ENCODE measurements at places on chromosomes 16 and 17.
A peak's percentile ranks its signal among the peaks of the same experiment; 100 is the strongest.

- no peak for DNase-seq
Observed at GRCh38 chr17:52233176-52233575, 74.7 kb upstream of the CA10 start.

DNA sequence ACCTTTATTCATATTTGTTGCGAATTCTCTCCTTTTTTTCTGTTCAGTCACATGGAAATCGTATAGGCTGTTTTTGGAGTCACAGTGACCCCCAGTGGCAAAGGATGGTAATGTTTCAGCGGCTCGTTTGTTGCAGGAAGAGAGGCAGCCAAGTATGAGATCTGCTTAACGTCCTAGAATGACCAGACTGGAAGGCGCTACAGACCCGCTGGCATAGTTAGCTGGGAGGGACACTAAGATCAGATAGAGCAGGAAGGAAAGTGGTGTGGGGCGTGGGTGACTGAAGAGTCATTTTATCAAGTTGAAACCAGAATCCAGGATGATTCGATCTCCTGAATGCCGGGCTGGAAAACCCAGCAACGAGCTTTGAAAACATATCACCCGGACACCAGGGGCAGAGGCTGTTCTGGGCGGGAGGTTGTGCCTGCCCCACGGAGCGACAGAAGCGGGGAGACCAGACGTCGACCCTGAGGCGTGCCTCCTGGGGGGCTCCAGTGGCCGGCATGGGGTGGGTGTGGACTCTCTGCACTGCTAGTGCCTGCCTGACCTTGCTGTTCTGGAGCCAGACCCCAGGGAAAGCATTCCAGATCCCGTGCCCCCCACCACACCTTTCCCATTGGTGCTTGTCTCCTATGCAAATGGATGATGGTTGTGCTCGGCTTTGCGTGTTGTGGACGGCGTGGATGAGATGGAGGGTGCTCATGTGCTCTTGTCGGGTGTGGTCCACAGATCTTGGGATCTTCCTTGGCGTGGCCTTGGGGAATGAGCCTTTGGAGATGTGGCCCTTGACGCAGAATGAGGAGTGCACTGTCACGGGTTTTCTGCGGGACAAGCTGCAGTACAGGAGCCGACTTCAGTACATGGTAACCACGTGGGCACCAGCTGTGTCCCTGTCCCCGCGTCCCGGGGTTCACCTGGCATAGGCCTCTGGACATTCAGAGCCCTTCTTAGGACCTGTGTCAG is 7.7 kb downstream of the IL34 start:
- DNase-seq: peak; percentile 76

GRCh38 chr17:18027280-18027679 is 11.7 kb downstream of the ATPAF2 start:
- no peak for DNase-seq

GRCh38 chr16:20903116-20903898 is 2.7 kb downstream of the LYRM1 start:
- no peak for DNase-seq

DNA sequence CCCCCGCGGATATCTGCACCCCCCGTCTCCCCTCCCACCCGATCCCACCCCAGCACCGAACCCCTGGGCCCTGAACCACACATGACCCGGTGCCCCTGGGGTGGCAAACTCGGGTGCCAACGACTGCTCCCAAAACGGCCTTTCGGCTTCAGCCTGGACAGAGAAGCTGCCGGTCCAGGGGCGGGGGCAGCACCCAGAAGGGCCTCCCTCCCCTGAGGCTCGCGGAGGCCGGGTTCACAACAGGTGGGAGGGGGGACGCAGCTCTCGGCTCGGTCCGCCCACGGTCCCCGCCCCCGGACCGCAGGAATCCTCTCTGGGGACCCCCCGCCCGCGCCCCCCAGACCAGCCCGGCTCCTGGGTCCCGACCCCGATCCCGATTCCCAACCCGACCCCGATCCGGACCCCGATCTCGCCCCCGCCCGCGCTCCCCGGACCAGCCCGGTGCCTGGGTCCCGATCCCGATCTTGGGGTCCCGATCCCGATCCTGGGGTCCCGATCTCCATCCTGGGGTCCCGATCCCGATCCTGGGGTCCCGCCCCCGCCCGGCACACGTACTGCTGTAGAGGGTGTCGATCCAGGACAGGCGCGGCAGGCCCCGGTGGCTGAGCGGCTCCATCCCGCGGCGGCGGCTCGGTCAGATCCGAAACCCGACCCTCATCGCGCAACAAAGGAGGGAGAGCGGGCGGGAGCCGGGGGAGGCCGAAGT is 516 bp downstream of the ABR start:
- DNase-seq: no peak

GRCh38 chr16:66274335-66275110 is 92.0 kb upstream of the CDH5 start:
- DNase-seq: peak; percentile 7

- no peak for DNase-seq
Observed at GRCh38 chr16:24552705-24553246, 13.4 kb downstream of the RBBP6 start.

- DNase-seq: no peak
Observed at GRCh38 chr17:39612291-39612894, 4.7 kb upstream of the NEUROD2 start.

GRCh38 chr17:83083368-83084201 is 4.2 kb downstream of the METRNL start:
- DNase-seq: no peak

DNA sequence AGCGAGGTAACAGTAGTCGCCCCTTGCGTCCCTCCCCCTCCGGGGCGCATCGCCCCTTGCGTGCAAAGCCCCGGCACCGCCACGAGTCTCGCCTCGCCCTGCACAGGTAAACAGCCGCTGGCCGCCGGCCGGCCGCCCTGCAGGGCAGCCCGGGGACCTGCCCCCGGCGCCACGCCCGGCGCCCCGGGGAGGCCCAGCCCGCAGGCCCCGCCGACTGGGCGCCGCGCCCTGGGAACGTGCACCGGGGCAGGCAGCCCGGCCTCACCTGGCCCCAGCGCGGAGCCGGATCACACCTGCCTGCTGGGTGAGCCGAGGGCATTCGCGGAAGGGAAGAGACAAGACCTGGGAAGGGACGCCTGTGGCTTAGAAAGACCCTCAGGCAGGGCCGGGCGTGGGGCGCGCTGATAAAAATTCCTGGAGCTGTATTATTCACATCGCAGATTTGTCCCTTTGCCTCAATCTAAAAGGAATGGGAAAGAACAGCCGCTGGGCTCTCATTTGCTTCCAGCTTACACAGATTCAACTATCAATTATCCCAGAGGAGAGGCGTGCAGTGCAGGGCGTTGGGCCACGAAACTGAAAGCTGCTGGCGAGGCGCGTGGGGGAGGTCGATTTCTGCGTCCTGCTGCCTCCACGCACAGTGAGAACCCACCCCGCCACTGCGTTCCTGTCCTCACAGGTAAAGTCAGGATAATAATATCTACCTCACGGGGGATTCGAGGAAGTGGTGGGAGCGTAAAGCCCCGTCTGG is 451.9 kb downstream of the SLC39A11 start:
- no peak for DNase-seq

- DNase-seq: no peak
Observed at GRCh38 chr16:75114179-75114945, 2.2 kb downstream of the LDHD start.

DNA sequence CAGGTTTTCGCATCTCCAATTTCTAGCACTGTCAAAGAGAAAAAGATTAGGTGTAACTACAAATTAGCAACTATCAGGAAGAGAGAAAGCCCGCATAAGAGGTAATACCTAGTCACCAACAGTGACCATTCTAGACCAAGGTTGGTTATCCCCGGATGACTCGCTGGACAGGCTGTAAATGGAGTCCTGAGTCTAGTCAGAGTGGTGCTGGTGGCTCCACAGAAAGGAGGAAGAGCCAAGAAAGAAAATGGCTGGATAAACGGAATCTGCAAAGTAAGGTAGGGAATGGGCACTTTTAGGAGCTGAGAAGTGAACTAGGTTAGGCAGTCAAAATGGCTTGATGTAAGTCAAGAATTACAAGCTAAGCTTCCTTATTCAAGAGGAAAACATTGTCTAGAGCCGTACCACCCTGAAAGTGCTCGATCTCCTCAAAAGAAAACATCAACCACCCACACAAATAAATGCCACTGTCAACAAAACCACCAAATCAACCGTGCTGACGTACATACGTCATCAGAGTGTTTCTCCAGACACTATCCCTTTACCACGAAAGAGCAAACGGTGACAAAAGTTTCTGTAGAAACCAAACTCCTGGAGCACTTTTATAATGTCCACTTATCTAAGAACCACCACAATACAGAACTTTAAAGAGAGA is 2.2 kb downstream of the GSPT1 start:
- DNase-seq: no peak

DNA sequence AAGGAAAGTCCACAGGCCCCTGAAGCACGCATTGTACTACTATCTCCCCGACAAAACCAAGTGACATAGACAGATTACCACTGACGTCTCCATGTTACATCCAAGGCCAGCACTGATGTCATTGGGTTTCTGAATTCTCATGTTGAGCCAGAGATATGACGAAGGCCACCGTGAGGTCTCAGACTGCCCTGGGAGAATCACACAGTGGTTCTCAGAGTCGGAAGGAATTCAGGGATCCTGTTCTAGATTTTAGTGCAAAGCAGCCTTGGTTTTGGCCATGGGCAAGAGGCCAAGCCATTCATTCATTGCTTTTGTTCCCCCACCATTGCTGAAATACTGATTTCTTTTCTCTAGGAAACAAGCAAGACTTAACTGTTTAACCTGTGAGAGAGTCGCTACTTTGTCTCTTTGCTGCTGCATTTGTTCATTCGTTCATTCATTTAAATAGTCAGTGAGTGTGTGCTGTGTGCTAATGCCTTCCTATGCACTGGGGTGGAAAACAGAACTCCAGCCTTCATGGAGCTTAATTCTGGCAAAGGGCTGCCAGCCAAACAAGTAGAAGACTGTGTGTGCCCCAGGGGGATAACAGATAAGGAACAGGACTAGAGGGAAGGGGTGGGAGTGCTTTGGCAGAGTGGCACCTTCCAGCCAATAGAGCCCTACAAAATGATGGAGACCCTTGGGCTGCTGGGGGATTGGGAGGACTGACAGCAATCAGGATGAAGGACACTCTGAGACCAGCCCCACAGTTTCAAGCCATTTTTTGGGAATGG is 222.3 kb downstream of the MSI2 start:
- no peak for DNase-seq

GRCh38 chr17:67615011-67615561 is 102.7 kb upstream of the NOL11 start:
- DNase-seq: no peak

DNA sequence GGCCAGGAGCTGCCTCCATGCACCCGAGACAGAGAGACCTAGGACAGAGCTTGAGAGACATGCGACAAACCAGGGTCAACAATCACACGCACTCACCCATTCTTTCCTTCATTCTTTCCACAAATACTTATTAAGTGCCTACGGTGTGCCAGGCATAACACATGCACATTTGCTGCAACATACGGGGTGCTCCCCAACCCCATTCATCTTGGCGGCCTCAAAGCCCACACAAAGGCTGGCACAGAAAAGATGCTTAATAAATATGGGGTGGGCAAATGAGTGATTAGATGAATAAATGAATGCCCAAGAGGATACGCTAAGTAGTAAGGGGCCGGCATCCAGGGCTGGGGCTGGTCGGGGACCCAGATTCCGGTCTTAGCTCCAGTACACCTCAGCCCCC is 117.9 kb downstream of the ZNF423 start:
- no peak for DNase-seq

DNA sequence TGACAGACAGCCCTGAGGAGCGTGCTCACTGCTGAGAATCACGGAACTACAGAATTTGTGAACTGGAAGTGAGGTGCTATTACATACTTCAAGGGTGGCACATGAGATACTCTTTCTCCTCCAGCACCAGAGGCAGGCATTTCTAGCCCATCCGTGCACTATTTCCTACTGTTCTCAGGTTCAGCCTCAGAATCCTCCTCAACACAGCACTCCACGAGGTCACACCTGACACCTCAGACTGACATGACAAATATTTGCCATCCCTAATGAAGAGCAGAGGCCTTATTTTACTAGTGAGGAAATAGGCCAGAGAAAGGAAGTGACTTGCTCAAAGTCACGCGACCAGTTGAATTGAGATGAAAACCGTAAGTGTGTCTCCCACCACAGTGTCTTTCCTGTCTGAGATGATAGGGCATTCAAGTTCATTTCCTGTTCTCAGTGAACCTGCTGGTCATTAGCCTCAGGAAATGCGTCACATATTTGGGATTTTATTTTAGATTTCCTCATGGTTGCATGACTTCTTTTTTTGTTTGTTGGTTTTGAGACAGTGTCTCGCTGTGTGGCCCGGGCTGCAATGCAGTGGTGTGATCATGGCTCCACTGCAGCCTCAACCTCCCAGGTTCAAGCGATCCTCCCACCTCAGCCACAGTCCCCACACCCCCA is 23.6 kb downstream of the SEZ6 start:
- DNase-seq: peak; percentile 90

- no peak for DNase-seq
Observed at GRCh38 chr17:50123649-50124349, 6.2 kb downstream of the SAMD14 start.

GRCh38 chr16:30025156-30025555 is 2.2 kb downstream of the C16orf92 start:
- DNase-seq: no peak

DNA sequence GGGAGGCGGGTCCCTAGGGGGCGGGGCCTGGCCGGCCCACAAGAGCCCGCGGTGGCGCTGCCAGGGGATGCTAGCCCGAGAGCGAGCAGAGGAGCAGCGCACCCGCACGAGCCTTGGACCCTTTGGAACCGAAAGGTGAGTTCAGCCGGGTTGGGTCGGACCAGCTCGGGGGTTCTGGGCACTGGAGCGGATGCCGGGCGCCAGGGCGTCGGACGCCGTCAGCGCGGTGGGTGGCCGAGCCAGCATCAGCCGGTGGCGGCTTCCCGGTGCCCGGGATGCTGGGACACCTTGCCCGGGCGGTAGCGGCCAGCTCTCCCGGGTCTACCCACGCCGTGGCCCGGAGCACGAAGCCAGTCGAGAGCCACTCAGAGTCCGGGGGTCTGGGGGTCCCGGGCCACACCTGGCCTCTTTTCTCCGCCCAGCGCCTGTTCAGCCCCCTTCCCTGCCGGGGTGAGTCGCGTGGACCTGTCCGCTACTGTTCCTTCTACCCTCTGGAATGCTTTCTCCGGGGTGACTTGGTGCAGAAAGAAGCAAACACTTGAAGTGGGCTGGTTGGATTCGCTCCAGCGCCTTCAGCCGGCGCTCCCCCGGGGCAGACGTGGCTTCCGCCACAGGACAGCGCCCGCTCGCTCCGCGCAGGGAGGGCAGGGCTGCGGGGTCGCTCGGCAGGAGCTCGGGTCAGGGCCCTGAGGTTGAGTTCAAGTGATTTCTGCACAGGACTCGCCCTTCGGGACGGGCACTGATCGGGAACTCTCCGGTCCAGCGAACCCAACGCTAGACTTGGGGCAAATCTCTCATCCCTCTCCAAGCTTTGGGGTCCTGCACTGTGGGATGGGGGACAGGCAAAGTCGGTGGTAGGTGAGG is at the start of gene SCNN1G:
TSS of gene SCNN1G (plus strand) at position 67 of the 864 bp plus-strand sequence. CDS start 3,527 bp downstream, outside the sequence.
- no peak for DNase-seq
